NCI-H524 treated with DMSO at 0.1 percent for 48 hours (cell line): ENCODE measurements at places on chromosomes 7 and 10.

DNA sequence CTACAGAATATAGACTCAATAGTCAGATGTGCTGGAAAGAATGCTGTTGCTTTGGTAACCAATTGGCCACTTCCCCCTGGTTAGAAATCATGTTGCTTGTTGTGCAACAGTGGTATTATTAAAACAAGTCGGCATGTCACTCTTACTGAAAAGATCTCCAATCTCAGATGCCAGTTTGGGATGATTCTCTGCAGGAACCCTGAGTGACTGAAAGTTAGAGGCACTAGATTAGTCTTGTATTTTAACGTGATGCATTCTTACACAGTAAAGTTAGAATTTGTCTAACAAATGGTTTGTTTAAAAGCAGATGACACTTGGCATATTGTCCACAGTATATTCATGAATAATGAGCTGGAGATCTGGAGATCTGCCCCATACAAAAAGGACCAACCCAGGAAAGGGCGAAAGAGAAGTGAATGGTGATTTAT lies 287.6 kb downstream of the TWIST1 start:
- DNase-seq = no peak

DNA sequence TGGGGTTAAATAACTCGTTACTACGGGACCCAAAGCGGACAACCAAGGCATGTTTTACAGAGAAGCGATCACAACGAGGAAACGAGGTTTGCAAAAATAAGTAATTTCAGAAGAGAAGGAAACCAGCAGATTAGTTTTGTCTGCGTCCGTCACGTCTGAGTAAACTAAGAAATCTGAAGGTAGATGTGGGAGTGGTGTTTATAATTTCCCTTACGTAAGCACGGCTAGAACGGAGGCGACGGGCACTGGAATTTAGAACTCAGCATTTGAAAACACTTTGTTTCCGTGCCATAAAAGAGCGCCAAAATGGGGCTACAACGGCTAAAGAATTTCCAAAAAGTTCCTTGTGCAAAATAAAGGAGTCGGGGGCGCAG lies 718 bp upstream of the UMAD1 start:
- DNase-seq = no peak

GRCh38 chr10:30827531-30828120 lies 198.1 kb upstream of the LYZL2 start:
- DNase-seq = no peak

GRCh38 chr10:78047314-78047891 lies 13.7 kb downstream of the RPS24 start:
- DNase-seq = peak; percentile 46

GRCh38 chr7:91784469-91784868 lies 96.0 kb downstream of the MTERF1 start:
- DNase-seq = peak; percentile 13

DNA sequence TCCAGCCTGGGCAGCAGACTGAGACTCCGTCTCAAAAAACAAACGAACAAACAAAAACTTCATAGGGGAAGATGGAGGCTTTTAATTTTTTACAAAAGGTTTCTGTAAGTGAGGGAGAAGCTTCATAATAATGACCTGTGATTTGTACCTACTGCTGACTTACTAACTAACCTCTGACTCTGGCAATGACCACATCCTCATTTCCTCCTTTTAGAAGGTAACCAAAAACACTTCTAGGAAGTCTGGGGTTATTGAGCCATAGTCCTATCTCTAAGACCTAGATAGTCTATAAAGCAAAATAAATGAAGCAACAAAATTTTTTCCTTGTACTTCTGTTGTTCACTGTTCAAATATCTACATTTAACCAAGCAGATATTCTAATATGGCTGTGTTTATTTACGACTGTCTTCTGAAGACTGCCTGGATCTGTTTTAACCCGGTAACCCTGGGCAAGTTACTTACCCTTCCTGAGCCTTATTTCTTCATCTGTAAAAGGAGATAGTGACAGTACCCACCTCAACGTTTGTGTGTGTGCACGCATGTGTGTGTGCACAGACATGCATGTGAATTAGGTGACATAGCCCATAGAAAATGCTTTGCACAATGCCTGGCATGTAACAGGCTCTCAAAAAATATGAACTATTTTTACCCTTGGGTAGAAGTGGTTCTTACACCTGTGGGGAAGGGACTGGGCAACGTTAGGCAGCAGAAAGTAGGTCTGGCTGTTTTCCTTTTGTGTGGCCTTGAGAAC lies 30.8 kb upstream of the SMNDC1 start:
- no peak for DNase-seq

DNA sequence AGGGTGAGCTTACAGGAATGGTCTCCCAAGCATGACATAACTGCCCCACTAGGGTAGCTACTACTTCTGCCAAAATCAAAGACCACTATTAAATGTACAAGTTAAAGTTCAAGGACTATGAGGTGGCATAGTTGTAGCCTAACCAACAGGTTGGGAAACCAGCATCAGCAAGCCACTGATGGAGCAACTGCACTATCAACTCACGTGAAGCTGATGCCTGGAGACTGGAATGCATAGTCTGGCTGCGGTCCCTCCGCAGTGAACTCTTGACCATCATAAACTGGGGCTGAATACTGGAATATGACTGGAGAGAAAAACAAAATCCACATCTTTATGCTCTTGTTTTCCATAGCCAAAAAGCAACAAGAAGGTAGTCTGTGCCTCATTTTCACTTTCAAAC lies 541.4 kb downstream of the DNAJB9 start:
- DNase-seq = no peak

DNA sequence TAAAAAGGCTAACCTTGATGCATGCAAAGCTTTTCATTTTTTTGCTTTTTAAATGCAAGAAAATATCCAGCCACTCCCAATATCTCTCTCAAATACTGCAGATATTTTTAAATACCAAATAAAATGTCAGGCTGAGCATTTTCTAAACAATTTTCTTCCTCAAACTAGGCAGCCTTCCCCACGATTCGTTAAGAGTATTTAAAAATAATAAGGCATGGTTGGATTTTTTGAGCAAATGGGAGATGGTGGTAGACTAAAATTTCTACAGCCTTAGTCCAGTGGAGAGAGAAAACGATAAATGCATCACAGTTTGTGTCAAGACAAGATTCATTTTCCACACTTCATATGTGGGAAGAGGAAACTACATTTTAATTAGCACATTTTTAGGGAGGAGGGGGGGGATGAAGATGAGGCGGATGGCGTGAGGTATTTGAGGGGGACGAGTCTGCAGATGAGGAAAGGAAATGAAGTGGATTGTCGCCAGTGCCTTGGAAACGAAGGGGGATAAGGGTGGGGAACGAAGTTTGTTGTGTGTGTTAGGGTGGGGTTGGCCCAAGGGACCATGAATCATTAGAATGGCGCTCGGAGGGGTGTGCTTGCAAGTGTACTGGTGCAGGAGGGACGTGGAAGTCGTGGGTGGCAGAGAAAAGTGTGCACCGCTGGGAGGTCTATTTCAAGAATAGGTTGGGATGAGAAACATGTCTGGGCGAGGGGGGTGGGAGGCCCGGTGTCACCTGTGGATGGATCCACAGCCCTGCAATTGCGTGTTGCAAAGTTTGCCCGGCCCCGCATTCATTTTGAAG lies 1.2 kb upstream of the ADD3 start:
- no peak for DNase-seq

DNA sequence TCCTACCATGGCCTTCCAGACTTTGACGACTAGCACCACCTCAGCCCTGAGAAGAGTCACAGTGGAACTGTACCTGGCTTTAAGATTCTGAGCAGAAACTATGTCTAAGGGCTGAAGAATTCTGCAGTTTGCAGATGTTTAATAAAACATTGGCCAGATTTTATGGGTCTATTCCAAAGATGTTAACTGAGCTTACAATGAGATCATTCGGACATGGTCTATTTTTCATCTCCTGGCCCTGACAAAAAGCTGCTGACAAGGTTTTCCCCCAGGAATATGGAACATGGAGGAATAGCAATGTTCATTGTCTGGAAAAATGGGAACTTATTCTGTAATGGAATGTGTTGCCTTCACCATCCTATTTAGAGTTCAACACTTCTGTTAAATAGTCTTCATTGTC lies 66.4 kb downstream of the PTF1A start:
- no peak for DNase-seq

DNA sequence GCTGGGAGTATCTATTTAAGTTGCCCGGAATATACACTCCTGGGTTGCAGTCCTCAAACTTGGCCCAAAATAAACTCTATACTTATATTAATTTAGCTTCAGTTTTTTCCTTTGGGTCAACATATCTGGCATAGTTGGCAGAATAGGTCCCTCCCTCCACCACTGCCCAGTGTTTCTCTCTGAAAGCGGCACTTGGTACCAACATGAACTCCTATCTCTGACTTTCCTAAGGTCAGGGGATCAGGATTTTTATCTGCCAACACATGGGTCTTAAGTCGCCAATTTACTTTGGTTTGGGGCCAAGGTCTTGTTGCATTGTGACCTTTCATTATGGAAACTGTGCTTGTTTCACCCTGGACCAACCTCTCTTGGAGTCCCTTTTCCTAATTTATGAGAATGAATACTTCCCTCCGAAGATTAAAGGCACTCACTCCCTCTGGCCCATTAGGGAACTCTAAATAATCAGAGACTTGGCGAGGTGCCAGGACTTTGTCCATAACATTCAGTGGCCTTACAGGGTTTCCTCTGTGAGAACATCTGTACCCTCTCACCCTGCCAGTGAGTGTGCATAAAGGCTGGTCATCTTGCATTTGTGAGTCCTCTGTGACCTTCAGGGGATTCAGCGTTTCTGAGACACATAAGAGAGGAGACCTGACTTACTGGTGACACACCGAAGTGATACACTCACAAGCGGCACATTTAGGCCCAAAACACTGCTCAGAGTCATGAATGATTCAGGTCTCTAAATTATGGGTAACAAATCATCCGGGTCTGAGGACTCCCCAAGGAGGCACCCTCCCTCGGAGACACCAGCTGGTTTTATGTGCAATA lies 19.7 kb upstream of the FKBP9 start:
- DNase-seq = peak; percentile 26

DNA sequence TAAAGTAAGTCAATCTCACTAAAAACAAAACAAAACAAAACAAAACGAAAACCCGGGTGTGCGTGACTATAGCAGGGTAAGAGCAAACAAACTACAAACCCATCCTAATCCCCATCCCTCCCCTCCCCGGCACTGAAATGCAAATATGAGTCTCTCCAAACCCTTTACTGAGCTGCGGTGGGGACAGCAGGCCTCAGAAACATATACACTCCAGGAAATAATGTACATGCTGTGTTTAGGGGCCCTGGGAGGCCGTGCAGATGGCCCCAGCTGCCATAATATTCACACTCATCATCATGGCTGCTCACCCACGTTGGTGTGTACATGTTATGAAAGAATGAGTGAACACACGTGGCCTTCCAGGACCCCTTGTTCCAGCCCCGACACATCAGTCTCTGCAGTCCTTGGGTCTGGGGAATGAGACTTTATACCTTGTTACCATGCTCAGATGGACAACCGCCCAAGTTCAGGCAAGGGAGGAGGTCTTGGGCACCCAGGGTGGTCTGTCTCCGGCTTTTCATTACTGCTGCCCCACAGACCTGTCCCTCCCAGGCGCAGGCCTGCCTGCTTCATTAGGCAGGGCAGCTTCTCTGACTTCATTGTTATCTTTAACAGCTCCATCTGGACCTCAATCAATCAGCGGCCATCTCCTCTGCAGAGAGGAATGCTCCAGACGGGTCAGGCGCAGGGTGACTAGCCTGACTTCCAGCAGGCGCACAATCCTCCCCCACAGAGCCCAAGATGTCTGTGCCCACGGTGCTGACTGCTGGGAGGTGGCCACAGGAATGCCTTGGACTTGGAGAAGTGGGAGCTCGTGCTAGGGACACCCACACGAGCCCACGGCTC lies 20.6 kb downstream of the HSPA12A start:
- DNase-seq = no peak

DNA sequence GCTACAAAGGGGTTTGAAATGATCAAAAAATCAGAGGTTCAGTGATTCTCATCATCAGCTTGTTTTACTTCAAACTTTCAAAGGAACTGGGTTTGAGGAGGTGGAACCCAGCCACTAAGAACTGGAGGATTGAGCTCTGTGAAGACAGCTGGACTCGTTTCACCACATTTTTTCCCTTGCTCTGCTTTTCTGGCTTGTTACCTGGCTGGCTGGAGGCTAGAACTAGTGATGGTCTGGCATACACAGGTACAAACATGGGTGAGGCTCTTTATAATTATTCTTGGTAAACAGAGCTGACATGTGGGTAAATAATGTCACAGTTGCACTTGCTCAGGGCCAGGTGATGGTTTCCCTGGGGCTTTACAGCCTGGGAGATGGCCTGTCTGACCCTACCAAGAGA lies 352.5 kb downstream of the FGFR2 start:
- DNase-seq = no peak

- no peak for DNase-seq
These were observed 152.6 kb downstream of the ZMYND11 start for GRCh38 chr10:287814-288213.

DNA sequence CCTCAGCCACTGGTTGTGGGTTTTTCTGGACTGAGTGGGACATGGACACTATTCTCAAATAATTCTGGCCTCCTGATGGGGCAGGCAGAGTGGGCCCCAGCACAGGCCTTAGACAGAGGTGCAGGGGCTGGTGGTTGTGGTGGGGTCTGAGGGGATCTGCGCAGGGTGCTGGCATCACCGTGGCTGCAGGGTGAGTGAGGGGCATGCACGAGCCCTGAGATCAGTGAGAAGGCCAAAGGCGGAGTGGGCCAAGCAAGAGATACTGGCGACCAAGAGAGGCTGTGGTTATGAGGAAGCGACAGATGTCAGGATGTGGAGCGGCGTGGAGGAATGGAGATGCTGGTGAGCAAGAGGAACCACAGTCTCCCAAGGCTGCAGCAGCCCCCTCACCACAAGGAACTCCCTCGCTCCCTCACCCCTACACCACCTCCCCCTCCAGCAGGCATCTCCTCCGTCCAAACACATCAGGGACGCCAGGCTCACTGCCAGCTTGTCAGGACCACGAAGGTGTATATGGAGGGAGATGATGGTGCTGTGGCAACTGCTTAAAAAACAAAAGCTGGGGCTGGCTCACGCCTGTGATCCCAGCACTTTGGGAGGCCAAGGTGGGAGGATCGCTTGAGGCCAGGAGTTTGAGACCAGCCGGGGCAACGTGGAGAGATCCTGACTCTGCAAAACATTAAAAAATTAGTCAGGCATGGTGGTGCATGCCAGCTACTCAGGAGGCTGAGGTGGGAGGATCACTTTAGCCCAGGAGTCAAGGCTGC lies 9.6 kb downstream of the PRF1 start:
- DNase-seq = no peak

DNA sequence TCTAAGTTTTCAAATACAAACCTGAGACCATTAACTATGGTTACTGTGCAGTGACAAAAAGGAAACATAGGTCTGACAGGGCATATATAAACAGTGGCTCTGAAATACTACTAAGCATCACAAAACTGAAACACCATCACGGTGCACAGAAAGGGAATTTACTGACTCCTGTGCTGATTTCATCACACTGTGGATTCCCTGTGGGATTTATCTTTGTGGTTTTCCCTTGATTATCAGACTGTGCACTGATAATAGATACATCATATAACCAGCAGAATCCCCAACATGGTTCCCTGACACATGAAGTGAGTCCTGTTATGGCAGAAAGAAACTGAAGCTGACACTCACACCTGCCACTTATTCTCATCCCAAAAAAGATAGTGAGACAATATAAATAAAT lies 676.3 kb upstream of the KCND2 start:
- DNase-seq = no peak
